ENCODE measurements at places on chromosomes 13 and 19.

DNA sequence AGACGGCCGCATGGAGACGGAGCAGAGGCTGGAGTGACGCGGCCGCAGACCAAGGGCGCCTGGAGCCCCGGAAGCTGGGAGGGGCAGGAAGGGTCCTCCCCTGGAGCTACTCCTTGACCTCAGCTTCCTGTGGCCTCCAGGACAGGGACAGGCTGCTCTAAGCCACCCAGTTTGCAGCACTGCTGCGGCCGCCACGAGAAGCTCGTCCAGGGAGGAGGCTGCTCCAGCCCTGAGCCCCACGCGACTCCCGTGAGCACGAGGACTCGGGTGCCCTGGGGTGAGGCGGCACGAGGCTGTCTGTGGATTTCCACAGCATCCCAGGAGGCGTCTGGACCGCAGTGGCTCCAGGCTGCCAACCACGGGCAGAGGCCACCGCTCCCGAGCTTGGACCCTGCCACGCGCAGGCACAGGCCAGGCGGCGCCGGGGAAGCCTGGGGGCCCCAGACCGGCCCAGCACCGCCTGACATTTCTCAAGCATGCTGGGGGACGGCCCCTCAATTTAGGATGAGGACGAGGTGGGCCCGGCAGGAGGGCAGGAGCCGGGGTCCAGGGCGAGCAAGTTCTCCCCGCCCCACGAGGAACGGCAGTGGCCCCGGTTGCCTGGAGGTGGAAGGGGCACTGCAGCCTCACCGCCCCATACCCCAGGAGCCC, 10.7 kb downstream of the SBNO2 start:
- no peak for DNase-seq

GRCh38 chr13:109870696-109871370, 84.5 kb upstream of the IRS2 start:
- peak; percentile 63 for DNase-seq

- DNase-seq, result peak; percentile 79
These were observed 556.8 kb upstream of the SLITRK1 start for GRCh38 chr13:84439108-84439507.

- DNase-seq, result no peak
These were observed 71.7 kb upstream of the VSTM2B start for GRCh38 chr19:29454109-29454508.

- peak; percentile 24 for DNase-seq
These were observed 6.7 kb upstream of the ONECUT3 start for GRCh38 chr19:1746401-1747284.

Measured in astrocyte (in vitro differentiated cells and primary cell).